ENCODE measurements at places on chromosomes 2 and 18.

DNA sequence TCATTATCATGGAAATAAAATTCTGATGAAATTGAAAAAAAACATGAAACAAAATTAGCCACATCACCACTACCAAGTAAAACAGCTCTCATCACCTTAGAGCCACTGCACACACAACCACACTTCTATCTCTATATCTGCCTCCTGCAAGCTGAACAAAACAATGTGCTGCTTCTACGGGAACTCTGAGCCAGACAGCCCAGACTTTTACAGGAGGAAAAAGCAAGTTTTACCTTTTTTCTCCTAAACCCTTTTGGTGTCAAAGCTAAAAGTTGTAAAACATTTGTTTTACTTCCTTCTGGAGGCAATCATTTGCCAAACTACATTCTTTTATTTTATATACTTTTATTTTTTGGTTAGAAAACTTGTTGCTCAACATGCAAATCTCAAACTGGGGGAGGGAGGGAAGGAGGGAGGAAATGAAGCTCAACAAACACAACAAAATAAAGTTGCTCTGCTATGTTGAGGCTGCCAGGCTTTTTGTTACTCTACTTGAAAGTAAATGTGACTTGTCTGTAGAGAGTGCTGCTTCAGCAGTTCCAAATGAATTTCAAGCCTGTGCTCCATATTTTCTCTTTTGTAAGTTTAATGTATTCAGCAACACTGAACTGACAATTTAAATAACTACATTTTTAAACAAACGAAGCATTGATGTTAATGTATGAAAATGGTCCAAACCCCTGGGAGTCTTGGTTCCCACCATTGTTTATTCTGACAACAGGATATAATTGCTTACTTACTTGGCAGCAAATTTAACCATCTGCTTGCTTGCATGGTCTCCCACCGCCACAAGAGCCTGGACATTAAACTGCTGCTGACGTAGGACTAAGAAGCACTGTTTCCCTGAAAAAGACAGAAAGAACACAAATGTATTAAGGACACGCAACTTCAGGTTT, 24.5 kb downstream of the DARS1 start:
- DNase-seq, result no peak

DNA sequence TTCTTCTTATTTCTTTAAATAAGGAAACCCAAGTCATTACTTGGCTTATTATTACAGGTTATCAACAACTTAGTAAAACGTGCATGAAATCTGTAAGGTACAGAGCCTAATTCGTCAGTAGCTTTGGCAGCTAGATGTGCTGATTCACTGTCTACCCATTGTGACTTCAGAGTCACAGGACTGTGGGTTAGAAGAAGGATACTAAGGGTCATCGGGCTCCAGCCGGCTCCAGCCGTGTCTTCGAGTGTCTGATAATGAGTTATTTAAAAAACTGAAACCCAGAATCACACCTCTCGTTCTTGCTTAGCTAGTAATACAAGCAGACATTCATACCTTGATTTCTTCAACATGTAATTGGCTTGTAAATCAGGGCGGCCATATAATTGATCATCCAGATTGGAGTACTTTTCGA, 170.5 kb downstream of the FMNL2 start:
- no peak for DNase-seq

DNA sequence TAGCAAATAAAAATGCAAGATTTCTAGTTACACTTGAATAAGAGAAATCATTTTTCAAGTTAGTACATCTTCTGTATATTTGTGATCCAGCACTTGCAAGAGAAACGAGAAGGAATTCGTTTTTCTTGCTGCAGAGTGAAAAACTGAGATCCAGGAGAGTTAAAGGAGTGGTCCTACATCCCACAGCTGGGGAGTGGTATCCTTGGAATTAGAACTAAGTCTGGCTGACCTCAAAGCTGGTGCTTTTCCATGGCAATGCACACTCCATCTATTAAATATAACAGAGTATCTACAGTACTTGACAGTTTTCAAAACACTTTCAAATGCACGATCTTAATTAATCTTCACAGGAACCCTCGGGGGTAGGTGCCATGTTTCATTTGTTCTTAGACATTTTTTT, 46.8 kb downstream of the TRIB2 start:
- no peak for DNase-seq

DNA sequence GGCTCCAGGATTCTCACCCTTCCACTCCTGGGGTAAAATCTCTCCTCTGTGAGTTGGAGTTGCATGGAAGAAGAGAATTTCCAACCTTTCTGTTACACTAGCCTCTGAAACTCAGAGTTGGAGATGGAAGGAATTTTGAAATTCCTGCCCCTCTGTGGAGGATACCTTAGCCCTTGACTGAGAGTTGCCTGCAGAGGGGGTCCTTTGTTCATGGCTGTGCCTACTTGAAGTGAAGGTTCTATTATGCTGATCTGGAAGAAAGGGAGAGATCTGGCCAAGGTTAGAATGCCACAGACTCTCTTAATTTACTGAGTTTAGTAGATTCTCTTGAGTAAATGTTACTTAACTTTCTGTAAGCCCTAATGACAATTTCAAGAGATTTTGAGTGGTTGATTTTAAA, 626.6 kb upstream of the GYPC start:
- DNase-seq, result no peak

- DNase-seq, result no peak
These were observed 44.6 kb downstream of the SLC35F5 start for GRCh38 chr2:113711851-113712250.

- no peak for DNase-seq
These were observed 16.4 kb downstream of the MAP3K19 start for GRCh38 chr2:135030826-135031225.

DNA sequence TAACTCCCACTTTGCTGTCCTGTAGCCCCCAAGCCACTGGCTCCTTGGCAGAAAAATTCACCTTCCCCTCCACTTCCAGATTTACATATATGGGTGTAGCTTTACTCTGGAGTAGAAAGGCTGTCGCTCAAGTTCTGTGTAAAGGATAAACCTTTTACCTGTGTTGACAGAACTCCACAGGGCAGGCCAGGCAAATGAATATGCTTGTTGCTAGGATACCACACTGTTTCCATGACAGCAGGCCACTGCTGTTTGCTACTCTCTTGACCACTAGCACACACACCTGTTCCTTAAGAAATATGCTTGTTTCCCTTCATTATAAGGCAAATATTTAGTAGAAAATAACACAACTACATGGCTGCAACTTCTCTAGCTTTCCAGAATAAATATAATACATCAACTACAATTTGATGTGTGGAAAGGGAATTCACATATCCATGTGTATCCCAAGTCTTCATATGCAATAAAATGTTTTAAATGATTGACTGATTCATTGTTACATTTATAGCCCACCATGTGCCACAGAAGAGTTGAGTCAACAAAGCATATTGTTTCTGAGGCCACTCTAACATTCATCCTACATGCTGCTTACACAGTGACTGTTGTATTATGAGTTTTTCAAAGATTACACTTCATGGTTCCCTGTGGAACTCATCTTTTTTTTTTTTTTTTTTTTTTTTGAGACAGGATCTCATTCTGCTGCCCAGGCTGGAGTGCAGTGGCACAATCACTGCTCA, 56.2 kb upstream of the ROCK1 start:
- no peak for DNase-seq

GRCh38 chr2:85369500-85369899, 14.9 kb downstream of the ELMOD3 start:
- DNase-seq, result no peak

DNA sequence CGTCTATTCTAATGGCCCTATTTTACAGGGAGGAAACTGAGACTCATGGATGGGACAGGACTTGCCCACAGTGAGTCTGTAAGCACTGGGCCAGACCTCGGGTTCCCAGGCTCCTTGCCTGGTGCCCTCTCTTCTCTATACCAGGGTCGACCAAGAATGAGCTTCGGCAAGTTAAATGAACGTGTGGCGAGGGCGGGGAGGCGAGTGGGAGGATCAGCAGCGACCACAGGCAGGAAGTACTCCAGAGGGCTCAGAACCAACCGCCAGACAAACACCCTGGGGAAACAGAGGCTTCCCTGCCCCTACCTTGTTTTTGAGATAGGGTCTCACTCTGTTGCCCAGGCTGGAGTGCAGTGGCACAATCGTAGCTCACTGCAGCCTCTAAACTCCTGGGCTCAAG, 177.7 kb upstream of the SMAD2 start:
- DNase-seq, result no peak

- DNase-seq, result no peak
These were observed 77.7 kb downstream of the MAP2 start for GRCh38 chr2:209501579-209501978.

DNA sequence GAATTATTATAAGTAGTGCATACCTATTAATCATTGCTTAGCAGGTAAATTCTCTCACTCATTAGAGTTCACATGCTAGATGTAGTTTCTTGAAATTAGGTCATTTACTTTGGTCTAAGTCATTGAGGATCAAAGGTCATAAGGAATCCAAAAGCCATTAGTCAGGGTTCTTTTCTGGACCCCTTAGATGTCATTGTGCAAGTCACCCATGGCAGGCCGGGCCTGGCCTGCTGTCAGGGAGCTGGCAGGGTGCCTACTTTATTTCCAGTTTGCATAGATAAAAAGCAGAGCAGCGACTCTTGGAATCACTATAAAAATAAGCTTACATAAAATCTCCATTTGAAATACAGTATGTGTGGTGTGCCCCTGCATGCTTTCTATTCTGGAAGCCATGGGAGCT, 91.3 kb downstream of the MEIS1 start:
- no peak for DNase-seq

GRCh38 chr2:150520887-150521664, 33.6 kb upstream of the RND3 start:
- no peak for DNase-seq

DNA sequence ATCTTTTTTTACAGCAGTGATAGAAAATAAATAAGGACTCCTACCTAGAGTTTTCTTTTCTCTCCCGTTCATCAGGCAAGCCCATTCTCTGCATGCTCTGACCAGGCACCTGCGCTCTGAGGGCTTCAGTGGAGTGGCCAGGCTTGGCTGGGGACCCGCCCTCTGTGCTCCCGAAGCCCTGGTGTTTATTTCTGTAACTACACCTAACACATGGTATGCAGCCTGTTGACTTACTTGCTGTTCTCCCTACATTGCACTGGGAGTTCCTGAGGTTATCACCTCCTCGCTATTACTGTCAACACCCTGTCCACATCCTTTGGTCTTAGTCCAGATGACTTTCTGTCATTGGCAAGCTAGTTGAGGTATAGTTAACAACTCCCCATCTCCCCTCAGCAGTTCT, 317.7 kb downstream of the LPIN1 start:
- DNase-seq, result no peak

DNA sequence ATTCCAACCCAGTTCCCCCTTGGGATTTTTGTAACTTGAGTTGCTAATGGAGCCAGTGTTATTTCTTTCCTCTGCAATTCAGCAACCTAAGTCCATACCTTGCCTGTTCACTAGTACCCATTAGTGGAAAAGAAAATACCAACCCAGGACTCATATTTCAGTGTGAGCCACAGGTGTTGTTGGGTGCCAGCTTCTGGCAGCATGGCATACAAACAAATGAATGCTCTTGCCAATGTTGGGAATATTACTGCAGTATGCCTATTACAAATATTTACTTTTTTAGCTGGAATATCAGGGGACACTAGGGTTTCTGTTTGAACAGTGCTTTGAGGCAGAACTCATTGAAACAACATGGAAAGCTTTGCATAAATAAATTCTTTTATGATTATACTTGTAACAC, 130.2 kb downstream of the NCKAP5 start:
- no peak for DNase-seq

DNA sequence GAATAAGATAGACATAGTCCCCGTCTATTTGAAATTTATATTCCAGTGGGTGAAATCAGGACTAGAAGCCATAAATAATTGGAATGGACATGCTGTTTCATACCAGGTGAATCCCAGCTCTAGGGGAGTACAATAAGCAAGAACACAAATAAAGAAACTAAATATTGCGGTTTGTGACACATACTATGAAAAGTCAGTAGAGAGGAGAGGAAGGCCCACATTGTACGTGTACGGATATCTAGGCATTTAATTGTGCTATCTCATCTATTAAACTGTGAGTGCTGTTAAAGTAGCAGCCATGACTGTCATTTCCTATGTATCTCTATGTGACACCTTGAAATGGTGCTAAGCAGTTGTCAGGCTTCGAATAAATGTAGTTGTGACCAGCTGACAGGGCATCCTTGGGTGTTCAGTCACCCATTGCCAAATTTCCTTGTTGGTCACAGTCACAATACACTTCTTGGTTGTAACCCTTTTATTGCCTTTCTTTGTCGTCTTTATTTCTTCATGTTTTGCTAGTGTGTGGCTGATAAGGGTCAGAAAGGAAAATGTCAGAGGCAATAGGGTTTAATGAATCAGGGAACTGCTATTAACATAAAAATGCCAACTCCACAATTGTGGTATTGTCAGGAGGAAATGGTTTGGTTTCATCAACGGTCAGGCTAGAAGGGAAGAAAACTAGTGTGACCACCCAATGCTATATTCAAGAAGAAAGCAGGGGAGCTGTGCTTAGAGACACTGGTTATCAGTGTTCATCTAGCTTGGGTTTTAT, 31.5 kb downstream of the CPO start:
- DNase-seq, result no peak

- DNase-seq, result no peak
These were observed 252.3 kb downstream of the CYRIA start for GRCh38 chr2:16413285-16413684.

- DNase-seq, result no peak
These were observed 83.5 kb upstream of the DTNA start for GRCh38 chr18:34626404-34627136.

DNA sequence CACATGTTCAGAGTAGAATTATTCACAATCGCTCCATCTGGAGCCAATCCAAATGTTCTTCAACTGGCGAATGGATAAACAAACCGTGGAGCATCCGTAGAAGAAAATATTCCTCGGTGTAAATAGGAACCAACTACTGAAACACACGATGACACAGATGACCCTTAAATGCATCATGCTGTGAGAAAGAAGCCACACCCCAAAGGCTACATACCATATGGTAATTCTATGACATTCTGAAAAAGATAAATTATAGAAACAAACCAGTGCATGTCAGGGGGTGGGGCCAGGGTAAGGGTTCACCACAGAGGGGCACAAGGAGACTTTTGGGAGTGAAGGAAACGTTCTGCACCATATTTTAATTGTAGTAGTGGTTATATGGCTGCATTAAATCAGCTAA, 312.2 kb upstream of the SMIM21 start:
- DNase-seq, result no peak

- DNase-seq, result no peak
These were observed 79.1 kb upstream of the GRB14 start for GRCh38 chr2:164700390-164700789.

- no peak for DNase-seq
These were observed 602.2 kb downstream of the DSC3 start for GRCh38 chr18:30440351-30440750.

Data from left forelimb (tissue), 1 donor.